ENCODE measurements at places on chromosomes 2 and 18. TPM values are rescaled to one million over a fixed set of nuclear protein-coding genes. Genes with fewer than 3 reads are reported as not detected.

GRCh38 chr2:230944123-230944653 lies 19.1 kb upstream of the GPR55 start:
- peak; percentile 62 for DNase-seq

Gene ZNF396
- total RNA-seq: 0.95 TPM

DNA sequence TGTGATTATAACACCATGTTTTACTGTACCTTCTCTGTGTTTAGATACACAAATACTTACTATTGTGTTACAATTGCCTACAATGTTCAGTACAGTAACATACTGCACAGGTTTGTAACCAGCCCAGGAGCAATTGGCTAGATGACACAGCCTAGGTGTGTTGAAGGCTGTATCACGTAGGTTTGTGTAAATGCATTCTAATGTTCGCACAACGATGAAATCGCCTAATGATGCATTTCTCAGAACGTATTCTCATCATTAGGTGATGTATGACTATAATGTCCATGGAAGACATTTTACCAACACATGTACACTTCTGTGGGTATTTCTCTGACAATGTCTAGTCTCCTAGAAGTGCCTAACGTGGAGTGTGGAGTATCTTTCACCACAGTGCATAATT lies 165.9 kb upstream of the KLF7 start:
- no peak for DNase-seq

DNA sequence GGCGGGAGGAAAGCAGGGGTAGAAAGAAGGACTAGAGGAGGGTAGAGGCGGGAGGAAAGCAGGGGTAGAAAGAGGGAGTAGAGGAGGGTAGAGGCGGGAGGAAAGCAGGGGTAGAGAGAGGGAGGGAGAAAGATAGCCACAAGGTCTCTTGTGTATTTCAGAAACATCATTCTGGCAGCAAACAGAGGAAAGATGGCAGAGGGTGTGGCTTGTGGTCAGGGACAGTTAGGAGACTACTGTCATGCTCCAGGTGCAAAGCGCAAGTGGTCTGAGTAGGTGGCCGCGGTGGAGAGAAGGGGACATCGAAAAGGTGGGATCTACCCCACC lies 82.4 kb upstream of the TAF1B start:
- no peak for DNase-seq

- DNase-seq: no peak
These were observed 191.1 kb upstream of the REV1 start for GRCh38 chr2:99680946-99681345.

DNA sequence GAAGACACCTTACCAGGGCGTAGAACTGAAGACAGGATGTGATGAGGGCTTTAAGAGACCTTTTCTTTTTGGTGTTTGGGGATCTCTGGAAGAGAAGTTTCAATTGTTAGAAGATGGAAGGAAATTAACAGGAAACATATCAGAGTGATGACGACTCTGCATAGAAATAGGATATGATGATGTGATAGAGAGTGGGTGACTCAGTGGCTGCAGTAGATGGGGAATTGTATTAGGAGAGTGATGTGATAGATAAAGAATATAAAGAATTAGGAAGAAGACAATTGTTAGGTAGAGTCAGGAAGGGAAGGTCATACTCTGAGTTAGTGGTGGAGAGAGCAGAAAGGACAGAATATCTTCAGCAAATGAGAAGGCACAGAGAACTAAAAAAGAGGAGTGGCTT lies 593.9 kb downstream of the NYAP2 start:
- DNase-seq: no peak

DNA sequence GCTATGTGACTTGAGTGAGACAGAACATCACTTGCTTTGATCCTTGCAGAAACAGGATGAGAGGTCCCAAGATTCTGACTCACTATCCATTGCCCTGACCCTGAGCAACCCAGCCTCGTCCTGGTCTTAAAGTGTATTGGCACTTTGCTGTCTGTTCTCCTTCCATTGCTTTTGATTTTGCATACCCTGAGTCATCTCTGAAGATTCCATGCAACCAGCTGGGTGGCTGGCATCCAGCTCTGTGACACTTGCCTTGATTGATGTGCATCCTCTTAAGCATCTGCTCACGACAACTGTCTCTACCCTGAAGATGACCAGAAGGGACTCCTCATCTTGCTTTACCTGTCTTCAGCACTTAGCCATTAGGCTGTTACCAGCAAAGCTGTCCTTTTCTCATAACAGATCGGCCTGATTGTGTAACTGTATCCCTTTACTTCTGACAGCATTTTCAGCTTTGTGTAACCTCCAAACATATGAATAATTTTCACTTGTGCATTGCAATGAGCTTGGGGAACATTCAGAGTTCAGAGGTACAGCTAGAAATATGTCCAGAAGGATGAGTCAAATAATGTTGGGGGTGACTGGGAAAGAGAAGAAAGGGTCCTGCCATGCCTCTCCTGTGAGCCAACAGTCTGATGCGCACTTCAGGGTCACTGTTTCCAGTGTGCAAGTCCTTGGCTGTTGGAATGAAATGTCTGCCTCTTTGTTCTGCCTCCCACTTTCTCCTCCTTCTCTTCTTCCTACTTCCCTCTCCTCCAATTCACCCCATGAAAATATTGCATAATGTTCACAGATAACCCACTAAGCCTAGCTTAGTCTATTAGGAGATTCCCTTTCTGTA lies 249.7 kb upstream of the OSR1 start:
- no peak for DNase-seq

Gene ADRA2B
- total RNA-seq: 0.05 TPM

- DNase-seq: no peak
These were observed 4.0 kb downstream of the IFT172 start for GRCh38 chr2:27485496-27485895.

DNA sequence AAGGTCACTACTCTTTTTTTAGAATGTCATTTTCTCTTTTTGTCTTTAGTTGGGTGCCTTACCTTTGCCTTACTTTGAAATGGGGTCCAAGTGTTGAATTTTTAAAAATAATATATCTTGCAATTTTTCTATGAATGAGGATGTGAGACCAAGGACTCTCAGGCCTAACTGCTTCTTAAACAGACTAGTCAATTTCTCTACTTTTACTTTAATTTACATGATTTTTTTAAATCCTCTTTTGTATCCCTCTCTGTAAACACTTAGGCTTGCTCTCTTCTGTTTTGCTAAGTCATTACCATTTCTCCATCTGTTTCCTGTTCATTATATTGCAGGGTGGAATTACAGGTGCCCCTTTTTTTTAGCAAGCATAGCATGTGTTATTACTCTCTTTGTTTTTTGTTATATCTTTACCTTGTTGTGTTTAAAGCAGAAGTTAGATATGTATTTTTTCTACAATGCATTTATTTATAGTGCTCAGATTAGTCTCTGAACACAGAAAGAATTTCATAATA lies 261.8 kb downstream of the SPAG16 start:
- DNase-seq: no peak

Gene NAT8
- total RNA-seq: not detected

Gene FAM237A
- total RNA-seq: not detected

Gene WNT6
- total RNA-seq: not detected

Gene GPATCH11
- 9.0 TPM for total RNA-seq

Gene OTOS
- not detected for total RNA-seq

DNA sequence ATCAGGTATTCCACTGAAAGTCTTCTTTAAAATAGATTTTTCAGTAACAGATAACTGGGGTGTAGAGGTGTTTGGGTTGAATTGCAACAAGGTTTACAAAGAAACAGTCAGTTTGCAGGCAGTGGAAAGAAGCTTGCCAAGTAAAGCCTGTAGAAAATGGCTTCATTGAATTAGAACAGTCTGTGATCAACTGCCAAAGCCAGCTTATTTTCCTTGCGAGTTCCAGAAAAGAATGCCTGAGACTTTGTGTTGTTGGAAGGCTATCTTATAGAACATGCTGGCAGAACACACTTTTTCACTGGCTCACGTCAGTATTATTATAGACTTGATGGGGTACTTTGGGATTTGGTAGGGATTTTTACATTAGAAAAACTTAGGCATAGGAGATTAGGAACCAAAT lies 601.0 kb downstream of the XIRP2 start:
- DNase-seq: no peak

GRCh38 chr2:179606141-179606540 lies 255.3 kb downstream of the ZNF385B start:
- DNase-seq: no peak

- no peak for DNase-seq
These were observed 5.7 kb downstream of the SERPINB8 start for GRCh38 chr18:63975628-63976027.

Data from activated CD4-positive, alpha-beta memory T cell treated with anti-CD3 and anti-CD28 coated beads, Interleukin-2, amount 10 ng/mL, durations not matched to agents 7 days and 5 days (primary cell).